Tibial nerve (tissue), 4 donors: ENCODE measurements at places on chromosomes 16 and 17. TPM values are rescaled to one million over a fixed set of nuclear protein-coding genes. Genes with fewer than 3 reads are reported as not detected.

DNA sequence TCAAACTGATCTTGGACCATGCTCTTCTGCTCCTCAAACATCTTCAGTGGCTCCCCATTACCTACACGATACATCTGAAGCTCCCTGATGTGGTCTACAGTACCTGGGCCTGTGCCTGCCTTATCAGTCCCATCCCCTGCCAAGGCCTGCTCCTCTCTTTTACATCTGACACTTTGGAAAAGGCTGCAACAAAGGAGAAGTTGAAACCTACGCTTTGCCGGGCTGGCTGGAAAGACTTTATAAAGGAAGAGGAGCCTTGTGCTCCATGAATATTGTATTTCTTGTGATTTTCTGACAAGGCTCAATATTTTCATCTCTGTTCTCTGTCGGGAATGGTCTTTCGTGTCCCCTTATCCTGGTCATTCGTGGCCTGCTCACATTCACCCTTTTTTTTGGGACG is 132.5 kb downstream of the XYLT1 start:
- no peak for DNase-seq

DNA sequence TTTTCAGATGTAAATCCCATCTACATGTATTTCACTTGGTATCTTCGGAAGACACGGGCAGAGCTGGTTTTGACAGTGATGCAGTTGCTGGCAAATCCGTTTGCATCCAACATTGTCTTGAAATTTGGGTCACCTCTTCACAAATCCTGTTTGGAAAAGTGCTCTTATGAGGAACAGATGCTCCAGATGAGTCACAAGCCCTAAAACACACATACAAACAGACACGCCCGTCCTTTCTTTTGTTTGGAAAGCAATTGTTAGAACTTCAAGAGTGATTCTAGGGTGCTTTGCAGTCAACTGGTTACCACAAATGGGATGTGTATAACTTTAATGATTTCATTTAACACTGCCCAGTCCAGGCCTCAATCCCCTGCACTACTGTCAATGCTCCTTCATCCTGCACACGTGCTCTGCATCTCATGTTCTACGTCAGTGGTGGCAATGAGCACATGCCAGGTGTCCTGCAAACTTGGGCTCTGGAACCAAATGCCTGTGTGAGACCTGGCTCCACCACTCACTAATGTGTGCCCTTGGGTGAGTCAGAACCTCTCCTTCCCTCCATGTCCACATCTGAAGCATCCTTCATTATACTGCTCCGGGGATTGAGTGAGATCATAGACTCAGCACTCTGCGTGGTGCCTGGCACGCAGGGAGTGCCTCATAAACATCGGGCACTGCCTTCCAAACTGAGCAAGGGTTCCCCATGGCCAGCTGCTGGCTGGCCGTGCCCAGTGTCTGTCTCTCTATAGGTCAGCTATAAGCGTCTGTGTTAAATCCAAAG is 19.3 kb upstream of the FOXF1 start:
- DNase-seq = no peak

DNA sequence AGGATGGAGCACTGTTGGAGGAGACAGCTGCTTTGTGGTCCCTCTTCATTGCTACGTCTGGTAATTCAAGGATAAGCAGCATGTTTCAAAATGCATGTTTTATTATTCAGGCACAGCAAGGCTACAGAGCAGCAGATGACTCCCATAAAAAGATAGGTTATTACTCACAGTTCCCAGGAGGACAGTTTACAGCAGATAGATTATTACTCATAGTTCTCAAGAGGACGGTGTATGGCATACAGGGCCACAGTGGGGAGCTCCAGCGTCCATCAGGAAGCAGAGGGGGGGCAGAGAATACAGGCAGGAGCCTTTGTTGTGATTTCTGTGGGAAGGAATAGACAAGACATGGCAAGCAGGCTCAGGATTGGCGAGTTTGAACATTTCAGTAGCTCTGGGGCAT is 72.9 kb downstream of the DNAH9 start:
- no peak for DNase-seq

DNA sequence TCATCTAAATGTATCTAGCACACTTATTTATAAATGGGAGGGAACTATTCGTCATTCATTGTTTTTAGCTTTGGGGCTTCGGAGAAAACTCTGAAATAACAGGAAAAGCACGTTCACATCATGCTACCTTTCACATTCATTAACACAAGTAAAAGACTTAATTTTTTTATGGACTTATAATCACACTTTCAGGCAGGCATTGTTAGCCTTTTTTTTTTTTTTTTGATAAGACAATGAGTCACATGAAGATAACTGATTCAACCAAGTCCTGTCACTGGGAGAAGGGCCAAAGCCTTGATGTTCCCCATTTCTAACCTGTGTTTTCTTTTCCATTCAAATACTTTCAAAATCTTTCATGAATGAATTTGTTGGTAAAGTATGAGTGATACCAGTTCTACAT is 631.3 kb upstream of the CA10 start:
- no peak for DNase-seq

DNA sequence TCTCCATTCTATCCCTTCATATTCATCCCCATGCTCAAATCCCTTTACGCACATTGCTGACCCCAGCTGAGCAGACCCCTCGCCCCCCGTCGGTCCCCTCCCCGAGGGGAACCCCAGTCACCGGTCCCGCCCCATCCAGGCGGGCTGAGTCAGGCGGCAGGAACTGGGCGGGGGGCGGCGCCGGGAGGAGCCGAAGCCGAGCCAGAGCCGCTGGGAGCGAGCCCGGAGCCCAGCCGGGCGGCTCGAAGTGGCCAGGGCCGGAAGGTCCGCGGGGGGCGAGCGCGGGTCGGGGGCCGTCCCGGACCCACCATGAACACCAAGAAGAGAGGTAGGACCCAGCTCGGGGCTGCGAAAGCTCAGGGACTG is 8.6 kb downstream of the RIPOR1 start:
- no peak for DNase-seq

Gene ATP2C2
- total RNA-seq = not detected

- no peak for DNase-seq
These were observed 7.6 kb downstream of the EPX start for GRCh38 chr17:58200024-58200633.

Gene MLLT6
- total RNA-seq = 83.9 TPM

Gene ATP1B2
- total RNA-seq = 1.5 TPM

DNA sequence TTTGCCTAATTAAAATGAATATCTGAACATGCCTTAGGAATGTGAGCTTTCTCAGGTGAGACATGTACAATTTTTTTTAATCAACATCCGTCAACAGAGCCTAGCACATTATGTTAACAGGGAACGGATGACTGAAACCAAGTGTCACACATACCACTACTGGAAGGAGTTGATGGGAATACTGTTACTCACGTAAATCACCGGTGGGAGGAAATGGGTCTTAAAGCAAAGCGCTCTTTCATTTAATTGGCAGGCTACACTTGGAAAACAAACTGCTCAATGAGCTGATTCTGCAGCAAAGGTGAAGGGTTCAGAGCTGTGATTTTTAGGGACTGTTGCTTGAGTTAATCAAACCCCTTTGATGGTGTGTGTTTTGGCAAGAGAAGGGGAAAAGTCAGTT is 4.8 kb downstream of the CPPED1 start:
- DNase-seq = no peak

DNA sequence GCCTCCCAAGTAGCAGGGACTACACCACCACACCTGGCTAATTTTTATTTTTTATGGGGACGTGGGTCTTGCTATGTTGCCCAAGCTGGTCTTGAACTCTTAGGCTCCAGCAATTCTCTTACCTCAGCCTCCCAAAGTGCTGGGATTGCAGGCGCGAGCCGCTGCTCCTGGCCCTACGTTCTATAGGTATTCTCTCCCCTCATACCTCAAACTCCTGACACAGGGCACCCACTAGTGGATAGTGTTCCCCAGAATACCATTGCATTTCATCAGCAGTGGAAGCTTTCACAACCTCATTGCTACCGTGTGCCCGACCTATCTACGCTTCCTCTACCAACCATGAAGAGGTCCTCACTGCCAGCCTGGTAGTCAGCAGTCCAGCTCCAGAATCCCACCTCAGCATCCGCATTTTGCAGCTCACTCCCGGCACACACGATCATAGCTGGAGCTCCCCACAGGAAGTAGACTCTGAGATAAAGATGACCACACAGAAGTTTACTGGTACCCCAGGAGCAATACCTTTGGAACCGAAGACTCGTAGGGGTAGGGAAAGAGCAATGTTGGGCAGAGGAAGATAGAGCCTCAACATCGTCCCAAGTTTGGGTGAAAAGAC is 9.3 kb downstream of the CTRB2 start:
- no peak for DNase-seq

Gene GHDC
- 36.9 TPM for total RNA-seq

DNA sequence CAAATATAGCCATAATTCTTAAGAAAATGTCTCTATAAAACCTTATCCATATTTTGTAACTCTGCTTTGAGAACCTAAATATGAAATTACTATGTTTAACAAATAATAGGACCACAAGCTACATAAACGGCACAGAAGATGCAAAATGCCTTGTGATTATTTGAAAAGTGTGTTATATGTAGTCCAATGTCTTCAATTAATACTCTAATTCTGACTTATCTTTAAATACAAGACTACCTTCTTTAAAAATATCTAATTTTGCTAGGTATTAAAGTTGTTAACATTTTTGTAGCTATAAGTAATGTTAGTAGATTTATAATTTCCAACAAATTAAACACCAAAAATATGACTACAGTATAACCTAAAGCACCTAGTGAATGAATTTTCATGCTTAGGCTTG is 17.0 kb downstream of the PSMD12 start:
- no peak for DNase-seq

DNA sequence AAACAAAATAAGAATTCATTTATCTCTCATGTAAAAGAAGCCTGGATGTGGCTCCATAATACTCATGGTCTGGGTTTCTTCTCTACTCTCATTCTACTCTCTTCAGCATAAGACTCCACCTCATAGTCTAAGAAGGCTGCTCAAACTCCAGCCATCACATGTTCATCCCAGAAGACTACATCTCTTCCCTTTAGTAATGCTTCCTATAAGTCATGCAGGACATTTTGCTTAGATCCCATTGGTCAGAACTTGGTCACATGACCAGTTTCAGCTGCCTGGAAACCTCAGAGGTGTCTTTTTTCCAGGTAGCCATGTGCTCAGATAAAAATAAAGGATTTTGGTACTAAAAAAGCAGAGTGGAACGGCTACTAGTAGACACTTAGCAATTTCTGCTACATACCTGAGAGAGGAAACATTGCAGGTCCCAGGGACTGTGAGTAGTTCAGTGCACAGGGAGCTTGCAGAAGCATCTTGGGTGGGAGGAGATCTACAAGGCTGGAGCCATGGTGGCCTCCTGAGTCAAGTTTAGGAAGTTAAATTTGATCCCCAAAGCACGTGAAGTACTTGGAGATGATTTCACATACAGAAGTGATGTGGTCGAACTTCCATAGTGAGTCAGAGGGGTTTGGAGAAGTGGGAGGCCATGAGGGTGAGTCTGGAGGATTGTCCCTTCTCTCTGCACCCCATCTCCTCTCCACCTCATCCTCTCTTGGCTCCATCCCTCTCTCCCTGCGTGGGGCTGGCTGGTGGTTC is 110.2 kb downstream of the CCDC182 start:
- no peak for DNase-seq

DNA sequence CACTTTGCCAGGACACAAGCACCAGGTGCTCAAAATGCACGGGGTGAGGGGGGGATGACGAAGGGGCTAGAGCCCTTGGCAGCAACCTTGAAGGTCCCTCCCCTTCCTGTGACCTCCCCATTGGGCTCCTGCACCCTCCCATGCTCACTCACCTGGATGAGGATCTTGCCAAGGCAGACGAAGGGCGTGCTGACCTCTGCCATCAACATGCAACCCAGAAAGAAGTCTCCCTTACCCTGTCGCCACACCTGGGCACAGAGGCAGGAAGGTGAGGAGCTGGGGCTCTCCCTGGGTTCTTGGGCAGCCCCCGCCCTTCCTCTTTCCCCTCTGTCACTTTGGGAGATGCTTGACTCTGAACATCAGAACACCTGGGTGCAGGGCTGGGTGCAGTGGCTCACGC is 2.6 kb downstream of the C16orf92 start:
- no peak for DNase-seq

Gene SULT1A2
- 11.8 TPM for total RNA-seq
